ENCODE measurements at places on chromosomes 7 and 10.

DNA sequence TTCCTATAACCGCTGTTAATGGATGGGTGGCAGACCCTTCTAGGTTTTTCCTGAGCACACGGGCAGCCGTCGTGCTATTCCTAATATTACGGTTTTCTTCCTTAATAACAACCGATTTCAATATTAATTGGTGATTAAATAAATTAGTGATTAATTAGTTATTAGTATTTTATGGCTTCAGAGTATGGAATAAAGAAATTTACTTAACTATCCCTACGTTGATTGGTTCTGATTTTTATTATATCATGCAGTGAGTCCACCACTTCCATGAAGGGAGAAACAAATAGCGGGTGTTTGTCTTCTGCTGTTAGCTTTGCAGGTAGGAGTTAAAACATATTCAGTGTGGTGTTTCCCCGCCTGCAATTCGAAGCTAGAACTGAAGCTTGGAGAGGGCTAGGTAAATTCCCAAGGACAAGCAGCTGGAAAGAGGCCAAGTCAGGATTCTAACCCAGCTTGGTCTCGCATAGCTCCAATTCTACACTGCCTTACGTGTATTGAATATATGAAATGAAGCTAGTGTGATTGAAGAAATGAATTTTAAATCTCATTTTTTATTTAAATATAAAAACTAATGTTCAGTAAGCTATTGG is 928 bp upstream of the CSTF2T start:
- DNase-seq: no peak

DNA sequence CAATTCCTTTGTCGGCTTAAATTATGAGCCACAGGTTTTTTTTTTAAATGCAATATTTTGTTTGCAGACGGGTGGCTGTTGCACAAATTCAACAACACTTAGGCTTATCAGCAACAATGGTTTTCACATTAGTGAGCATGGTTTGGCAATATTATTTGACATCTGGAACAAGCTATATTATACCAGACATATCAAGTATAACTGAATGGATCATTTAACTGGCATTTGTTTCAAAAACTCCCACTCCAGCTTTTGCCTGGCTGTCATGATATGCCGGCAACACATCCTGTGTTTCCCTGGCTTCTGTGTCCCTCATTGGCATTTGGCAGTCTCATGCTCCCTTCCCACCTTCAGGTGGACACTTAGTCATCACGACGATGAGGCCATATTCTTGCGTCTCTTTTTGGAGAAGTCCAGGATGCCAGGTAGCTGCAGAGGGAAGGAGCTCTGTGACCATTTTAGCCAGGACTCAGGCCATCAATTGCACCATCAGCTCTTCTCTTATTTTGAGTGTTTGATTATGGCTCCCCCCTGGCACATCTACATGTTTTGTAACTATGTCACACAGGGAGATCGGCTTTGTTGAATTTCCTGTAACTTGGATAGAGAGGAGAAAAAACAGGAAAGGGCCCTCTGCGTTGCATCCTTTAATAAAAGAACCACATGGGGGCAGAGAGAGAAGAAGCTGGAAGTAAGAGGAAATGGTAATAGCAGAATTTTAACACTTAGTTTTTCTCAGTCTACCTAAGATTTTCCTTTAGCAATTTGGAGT is 413.9 kb downstream of the LRMDA start:
- DNase-seq: no peak

DNA sequence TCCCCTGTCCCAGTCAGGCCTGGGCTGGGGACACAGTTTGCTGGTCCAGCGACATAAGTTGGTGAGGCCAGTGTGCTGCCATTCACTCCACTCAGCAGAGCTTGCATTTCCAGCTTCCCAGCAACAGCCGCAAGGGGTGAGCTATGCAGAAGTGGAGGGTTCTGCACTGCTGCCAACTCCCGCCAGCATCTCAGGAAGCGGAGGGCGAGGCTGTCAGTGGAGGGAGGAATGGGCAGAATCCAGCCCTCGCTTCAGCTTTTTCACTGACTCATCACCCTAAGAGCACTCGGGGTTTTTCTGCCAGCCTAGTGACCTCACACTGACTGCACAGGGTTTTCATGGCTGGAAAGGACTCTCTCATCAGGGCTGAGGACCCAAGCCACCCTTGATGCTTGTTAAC is 625.1 kb upstream of the MKI67 start:
- DNase-seq: no peak

GRCh38 chr7:75696263-75697037 is 42.3 kb downstream of the HIP1 start:
- DNase-seq: no peak

DNA sequence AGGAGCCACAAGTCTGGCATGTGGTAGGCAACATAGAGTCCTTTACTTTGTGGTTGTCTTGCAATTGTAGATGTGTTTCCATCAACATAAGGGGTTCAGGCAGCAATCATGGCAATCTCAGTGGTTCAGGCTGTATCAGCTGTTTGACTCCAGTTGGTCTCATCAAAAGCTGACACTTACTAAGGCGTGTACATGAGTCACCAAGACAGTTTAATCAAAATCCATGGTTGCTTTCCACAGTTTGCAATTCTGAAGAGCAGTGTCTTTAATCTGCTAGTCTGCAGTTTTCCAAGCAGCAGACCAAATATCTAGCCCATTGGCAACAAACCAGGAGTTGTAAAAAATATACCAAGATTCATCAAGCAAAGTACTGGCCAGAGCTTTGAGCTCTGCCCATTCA is 210.2 kb downstream of the MDFIC start:
- DNase-seq: no peak

DNA sequence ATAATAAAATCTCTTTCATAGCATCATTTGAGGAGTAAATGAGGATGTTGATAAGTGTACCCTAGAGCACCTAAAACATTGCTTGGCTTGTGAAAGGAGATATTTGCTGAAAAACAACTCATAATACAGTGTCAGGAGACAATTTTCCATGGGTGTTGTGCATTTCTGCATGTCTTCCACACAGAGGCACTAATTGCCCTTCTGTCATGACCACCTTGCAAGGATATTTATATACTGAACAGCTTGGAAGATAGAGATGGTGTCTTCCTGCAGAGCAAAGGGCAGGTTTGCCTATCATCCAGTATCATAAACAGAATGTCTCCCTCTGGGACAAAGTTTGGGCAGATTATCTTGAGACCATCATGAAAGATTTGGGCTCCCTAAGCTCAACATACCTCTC is 495.2 kb upstream of the LRRN3 start:
- no peak for DNase-seq

GRCh38 chr7:134636008-134636449 is 10.6 kb upstream of the BPGM start:
- no peak for DNase-seq

DNA sequence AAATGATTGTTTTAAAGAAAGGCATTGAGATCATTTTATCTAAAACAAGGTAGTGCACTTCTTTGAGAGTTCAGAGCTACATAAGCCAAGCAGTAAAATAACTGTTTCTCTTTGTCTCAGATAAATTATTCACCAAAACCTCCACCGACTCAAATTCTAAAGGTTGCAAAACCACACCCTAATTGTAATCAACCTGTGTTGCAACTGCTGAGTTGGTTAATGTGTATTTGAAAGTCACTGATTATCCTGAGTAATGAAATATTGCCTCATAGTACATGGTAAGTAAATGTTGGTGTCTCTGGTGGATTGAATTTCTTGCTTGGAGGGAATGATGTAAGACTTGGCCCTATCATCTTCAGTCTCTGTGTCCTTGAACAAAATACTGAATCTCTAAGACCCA is 35.9 kb upstream of the CYP2C9 start:
- no peak for DNase-seq

- DNase-seq: no peak
Observed at GRCh38 chr10:112526139-112526538, 79.1 kb downstream of the VTI1A start.

All from stimulated activated CD4-positive, alpha-beta T cell treated with anti-CD3 and anti-CD28 coated beads, Interleukin-1b, Interleukin-23, amount 100 ng/mL, for 1 hour (primary cell).